HuH-7.5 (cell line): ENCODE measurements at places on chromosomes 3 and 15.

DNA sequence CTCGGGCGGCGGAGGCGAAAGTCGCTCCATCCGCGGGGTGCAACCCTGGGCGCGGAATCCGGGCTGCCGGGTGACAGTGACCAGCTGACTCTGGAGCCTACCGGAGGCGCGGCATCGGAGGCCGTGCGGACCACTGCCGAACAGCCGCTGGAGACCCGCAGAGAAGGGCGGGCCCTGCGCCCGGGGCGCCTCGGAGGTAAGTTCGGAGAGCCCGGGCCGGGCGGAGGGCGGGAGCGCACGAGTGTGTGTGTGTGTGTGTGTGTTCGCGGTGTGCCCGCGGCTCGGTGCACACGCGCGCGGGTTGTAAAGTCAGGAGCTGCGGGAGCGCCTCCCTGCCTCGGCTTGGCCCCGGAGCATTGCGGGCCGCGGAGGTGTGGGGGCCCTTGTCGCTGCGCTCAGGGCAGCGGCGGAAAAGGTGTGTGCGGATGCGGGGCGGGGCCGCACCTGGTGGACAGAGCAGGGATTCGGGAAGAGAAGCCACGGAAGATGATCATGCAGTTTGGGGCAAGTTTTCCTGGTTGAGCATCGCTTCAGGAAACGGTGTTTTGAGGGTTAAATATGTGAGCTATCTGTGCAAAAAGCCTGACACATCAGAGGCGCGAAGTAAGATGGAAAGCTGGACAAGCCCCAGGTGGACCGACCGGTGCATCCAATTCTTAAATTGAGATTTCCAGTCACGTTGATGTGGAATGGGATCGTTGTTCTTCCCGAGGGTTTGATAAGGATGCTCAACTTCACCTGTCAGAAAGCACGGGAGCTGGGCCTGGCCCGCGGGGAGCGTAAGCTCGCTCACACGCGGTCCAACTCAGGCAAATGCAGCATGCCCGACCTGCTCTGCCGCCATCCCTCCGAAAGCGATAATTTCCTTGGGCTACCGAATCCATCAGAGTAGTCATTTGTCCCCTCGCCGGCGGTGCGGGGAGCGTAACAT is 474 bp downstream of the MINAR1 start:
- DNase-seq, result peak; percentile 56

DNA sequence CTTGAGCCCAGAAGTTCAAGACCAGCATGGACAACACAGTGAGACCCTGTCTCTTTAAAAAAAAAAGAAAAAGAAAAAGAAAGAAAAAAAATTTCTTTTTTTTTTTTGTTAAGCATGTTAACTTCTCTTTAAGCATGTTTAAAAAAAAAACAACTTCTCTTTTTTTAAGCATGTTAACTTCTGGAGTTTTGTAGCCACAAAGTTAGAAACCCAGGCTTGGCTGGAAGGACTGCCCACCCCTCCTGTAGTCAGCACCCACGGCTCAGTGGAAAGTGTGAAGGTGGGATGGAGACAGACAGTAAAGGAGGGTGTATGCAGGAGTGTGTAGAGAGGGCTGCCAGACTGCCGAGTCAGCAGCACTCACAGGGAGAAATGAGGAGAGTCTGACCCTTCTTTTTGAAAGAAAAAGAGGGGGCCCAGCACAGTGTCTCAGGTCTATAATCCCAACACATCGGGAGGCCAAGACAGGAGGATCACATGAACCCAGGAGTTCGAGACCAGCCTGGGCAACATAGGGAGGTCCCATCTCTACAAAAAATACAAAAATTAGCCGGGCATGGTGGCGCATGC is 33.2 kb downstream of the GOLGA8S start:
- no peak for DNase-seq

DNA sequence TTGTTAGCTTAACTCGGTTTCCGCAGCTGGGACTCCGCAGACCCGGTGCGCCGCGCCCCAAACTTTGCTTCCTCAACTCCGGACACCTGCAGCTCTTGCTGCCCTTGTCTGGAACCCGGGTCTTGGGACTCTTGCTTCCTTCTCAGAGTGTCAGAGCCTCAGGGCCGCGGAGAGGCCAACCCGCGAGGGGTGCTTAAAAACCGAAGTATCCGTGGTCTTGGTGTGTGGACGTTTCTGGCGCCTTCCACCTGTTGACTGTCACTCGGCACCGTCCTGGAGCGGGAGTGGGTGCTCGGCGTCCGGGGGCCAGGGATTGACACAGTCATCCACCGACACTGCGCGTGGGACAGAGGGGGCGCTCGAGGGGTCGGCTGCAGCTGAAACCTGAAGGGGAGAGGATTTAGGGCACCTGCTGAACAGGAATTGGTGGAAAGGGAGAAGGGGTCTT is 386 bp downstream of the SQOR start:
- peak; percentile 19 for DNase-seq

- DNase-seq, result no peak
These were observed 665 bp downstream of the GATM start for GRCh38 chr15:45377609-45378148.

DNA sequence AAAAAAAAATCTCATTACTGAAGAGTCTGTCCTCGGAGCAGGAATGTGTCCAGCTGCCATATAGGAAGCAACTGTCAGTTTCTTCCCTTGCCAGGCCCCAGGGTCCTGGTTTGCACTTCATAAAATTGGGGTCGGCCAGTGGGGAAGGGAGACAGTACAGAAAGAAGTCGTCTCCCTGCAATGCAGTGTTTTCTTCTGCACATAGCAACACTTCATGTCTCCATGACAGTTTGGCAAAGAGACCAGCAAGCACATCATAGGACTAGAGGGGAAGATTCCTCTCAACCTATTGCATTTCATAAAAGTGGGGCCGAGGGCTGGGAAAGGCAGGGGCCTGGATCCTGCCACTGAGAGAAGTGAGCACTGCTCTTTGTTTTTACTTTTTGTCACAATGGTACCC is 138.2 kb upstream of the HACD2 start:
- DNase-seq, result no peak

GRCh38 chr3:47121409-47121808 is 42.5 kb downstream of the SETD2 start:
- no peak for DNase-seq

- DNase-seq, result no peak
These were observed 74.7 kb downstream of the MAGI1 start for GRCh38 chr3:65963787-65964677.

- no peak for DNase-seq
These were observed 472.2 kb upstream of the DPPA4 start for GRCh38 chr3:109809513-109809912.

DNA sequence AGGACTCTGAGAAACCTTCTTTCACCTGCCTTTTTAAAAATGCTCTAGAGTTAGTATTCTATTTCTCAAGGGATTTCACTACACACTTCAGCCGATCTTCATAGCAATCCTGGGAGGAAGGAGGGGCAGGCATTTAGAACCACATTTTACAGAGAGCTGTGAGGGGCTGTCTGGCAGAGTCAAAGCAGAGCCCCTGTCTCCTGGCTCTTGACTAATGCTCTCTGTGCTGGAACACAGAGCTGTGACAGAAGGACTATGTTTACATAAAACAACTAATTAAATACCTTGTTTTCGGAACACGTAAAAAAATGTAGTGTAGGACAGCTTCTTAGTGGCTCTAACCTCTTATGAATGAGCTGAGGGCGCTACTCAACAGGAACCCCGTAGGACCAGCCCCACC is 7.6 kb upstream of the SPTBN5 start:
- no peak for DNase-seq

- peak; percentile 16 for DNase-seq
These were observed 165.1 kb downstream of the PPM1L start for GRCh38 chr3:160921020-160921635.

- no peak for DNase-seq
These were observed 404.6 kb downstream of the SI start for GRCh38 chr3:164673738-164674137.

- DNase-seq, result no peak
These were observed 22.8 kb downstream of the EFCC1 start for GRCh38 chr3:129023909-129024308.

DNA sequence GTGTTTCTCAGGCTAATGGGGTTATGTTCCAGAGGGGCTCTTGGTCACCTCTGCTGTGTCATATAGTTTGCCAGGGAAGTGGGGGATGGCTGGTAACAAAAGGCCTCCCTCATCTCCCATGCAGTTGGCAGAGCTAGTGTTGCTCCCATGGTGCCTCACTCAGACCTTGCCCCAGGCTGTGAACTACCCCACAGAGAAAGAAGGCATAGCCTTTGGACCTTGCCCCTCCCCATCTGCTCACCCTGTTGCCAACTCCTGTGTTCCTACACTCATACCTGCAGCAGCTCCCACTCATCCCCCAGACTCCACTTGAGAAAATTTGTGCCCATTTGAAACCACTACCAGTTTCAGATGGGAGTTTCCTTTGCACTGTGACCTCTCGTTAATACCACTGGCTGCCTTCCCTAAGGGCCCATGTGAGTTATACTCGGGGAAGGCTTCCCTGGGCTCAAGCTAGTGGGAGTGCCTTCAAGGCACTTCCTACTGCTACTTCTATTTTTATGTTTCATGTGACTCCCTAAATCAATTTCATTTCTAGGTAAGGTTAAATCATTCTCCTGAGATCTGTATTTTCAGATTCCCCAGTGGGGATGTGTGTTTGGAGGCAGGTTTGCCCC is 25.3 kb upstream of the COPB2 start:
- no peak for DNase-seq

DNA sequence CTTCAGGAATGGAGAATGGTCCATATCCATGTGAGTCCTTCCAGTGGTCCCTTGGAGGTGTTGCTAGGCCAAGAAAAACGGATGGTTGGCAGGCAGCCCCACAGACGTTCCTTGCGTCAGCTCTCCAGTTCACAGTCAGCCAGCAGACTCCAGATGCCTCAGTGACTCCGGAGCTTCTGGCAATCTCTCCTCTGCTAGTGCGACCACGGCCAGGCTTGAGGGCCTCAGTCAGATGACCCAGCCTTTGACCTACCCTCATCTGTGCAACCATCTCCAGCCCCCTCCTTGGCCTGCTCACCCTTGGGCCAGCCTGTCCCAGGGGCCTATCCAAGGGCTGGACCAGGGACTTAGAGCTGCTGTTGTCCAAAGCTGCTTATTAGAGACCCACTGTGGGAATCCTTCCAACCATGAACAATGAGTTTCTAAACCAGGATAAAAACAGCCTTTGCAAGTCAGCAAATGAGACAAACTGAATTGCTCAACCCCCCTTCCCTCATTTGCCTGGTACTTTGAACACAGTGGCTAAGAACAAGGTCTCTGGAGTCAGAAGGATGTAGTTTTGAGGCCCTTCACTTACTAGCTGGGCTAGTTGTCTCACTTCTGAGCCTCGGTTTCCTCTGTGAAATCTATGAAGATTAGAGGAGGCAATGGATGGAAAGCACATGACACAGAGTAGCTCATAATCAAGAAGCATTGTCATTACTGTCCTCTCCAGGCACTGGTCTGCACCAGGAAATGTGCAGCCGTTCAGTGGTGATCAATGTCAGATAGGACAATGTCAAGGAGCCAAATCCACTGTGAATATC is 44.8 kb downstream of the ANP32A start:
- no peak for DNase-seq

- DNase-seq, result no peak
These were observed 128.9 kb downstream of the NSMCE3 start for GRCh38 chr15:29140475-29141307.

DNA sequence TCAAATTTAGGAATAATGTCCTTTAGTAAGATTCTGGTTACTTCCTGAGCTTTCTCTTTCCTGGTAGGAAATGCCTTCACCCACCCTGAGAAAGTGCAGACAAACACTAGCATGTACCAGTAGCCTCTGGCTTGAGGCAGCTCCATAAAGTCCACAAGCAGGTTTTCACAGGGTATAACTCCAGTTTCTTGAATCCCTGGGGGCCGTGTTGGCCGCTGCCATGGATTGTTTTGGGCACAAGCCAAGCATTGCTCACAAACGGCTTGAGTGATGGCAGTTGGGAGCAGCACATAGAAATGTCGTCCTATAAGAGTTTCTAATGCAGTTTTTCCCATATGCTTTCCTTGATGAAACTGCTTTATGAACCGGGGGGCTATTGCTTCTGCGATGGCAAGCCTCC is 164.1 kb downstream of the STXBP5L start:
- no peak for DNase-seq

- DNase-seq, result no peak
These were observed 244.3 kb downstream of the NR2F2 start for GRCh38 chr15:96574782-96575181.

GRCh38 chr3:188060840-188061544 is 93.0 kb upstream of the LPP start:
- no peak for DNase-seq

DNA sequence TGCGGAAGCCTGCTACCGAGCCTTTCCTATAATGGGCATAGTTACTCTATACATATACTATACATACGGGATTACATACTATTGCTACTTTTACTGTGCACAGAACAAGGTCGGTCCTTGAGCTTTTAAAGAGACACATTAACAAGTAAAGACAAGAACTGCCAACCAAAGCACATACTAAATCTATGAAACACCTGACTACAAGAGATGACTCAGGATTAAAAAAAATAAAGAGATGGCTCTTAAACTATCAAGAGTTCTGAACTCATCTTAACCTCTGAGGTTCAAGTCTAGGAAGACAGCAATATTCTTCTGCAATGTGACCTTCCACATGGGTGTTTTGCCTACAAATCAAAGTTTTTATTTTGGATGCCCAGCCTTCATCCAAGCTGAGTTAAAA is 106.8 kb downstream of the TNIK start:
- no peak for DNase-seq

DNA sequence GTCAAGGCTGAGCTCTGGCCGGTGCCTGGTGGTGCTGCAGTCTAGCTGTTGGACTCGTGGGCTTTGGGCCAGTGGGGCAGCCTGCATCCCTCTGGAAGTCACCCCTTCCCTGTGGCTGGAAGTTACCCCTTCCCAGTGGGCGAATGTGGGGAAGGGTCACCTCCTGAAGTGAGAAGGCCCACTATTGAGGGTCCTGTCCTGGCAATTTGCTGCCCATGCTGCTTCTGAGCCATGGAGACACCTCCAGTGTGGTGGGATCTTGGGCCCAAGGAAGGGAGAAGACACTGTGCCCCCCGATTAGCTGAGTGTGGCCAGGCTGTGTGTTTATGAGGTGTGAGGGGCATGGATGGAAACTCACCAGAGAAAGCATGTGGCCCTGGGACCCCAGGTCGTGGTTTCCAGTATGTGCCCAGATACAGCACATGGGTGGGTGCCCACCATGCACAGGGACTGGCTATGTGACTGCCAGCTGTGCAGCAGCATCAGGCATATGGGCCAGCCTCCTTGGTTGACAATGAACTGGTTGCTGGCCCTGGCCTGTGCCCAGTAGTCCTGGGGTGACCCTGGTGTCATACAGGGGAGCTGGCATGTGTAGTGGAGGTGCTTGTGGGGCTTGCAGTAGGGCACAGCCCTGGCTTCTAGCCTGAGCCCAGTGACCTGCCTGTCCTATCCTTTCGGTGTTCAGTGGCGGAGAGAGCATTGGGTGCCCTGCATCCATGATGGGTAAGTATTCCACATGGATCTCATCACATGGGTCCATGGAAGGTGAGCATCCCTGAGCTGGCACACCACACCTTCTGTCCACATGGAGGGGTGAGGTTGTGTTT is 221.2 kb downstream of the SNRPN start:
- DNase-seq, result no peak

DNA sequence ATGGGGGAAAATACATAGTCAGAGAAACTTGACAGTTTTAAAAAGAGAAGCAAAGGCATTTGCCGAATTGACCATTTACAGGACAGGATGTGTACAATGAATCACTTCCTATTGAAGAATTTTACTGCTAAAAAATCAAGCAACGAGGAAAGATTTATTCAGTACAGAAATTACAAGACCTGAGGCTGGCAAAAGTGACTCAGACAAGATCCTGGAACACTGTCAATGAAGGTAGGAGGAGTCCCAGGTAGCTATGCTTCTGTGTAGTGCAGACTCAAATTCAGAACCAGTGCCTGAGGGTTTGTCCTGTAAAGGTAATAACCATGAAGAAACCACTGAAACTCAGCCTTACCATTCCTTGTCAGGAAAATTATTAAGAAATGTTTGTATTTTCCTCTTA is 120.9 kb downstream of the ZMAT3 start:
- DNase-seq, result no peak
